ENCODE measurements at places on chromosomes 12 and 14.

DNA sequence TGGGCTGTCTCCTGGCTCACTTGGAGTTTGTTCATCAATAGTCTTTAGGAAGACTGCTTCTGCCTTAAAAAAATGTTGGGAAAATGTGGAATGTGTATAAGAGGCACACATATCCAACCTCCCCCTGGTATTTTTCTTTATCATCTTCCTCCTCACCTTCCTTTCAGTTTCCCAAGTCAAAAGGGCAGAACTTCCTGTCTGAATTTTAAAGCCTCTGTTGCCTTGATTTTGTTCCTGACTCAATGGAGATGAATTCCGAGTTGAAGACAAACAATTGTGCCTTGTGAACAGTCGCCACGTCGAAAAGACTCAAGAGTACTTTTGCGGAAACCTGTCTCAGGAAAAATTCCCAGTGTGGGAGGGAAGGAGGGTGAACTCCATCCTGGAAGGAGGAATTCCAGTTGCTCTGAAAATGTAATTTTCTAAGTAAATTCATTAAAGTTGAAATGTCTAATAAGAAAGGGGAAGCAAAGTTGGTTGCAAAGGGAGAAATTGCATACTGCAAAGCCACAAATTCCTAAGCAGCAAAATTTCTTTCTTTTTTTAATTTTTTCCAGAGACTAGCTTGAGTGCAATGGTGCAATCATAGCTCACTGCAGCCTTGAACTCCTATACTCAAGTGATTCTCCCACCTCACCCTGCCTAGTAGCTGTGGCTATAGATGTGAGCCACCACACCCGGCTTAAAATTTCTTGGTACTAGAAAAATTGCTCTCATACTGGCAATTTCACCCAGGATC is 50.2 kb upstream of the ELK3 start:
- DNase-seq, result no peak

DNA sequence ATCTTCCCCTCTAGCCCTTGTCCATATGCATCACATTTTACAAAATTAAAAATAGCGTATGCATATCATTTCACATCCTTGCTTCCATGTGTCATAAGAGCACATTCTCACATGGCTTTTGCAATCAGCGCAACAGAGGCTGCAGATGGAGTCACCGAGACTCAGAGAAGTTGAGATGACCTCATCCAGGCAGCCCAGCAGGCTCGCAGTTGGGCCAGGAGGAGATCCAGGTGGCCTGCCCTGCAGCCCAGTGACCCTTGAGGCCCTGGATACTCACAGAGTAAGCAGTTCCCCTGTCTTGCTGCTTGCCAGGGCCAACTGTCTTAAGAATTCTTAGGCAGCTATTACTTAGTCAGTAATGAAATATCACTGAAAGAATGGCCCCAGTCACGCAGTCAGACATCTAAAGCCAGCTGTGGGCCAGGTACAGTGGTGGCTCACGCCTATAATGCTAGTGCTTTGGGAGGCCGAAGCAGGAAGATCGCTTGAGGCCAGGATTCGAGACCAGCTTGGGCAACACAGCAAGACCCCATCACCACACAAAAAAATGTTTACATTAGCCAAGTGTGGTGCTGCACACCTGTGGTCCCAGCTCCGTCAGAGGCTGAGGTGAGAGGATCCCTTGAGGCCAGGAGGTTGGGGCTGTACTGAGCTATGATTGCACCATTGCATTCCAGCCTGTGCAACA is 9.1 kb downstream of the CAMKK2 start:
- no peak for DNase-seq

DNA sequence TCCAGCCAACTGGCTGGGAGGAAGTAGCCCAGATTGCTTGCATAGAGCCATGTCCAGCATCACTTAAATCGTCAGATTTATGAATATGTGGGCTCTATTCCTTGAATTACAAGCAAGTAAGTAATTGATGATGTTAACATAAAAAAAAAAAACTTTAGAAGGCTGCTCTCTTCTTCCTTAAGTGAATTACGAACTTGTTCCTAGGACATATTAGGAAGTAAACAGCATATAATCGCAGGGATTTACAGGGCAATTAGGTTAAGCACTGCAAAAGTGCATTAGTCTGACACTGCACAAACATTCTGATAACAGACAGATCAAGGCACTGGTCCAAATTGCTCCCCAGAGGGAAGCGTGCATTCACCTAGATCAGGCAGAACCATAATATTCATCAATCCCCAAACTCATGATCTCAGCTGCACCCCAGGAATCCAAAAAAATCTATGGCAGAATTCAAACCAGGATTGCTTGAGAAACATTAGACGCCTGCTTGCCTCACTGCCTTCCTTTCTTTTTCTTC is 293.2 kb downstream of the TMEM132D start:
- no peak for DNase-seq

DNA sequence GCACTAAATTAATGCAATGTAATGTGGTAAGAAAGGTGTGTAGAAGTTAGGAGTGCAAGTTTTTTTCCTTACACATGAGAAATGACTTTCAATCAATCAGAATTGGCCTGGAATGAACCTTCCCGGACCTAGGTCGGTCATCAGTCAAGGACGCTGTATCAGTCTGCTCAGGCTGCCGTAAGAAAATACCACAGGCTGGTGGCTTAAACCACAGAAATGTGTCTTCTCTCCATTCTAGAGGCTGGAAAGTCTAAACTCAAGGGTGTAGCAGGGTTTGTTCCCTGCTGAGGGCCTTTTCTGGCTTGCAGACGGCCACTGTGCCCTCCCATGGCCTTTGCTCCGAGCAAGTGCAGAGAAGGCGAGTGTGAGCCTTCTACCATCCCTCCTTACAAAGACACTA is 86.6 kb upstream of the DYNC1H1 start:
- DNase-seq, result no peak

GRCh38 chr12:57415088-57415487 is 15.8 kb downstream of the R3HDM2 start:
- no peak for DNase-seq

- no peak for DNase-seq
Measured at GRCh38 chr12:113935459-113935858, 30.7 kb downstream of the RBM19 start.

DNA sequence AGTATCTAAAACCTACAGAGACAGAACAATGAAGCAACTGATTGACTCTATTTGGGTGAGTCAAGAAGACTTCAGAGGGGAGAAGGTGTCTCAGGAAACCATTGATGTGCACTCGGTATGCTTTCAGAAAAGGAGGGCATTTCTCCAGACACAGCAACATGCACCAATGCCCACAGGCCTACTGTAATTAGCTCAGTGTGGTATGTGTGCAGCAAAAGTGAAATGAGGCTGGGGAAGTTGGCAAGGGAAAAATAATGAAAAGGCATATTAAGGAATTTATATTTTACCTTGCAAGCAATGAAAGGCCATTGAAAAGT is 158.4 kb upstream of the GRIP1 start:
- no peak for DNase-seq

- no peak for DNase-seq
Measured at GRCh38 chr14:68546839-68547238, 246.0 kb downstream of the ZFP36L1 start.

GRCh38 chr12:102956738-102957327 is 641 bp upstream of the ASCL1 start:
- no peak for DNase-seq

GRCh38 chr14:101884089-101884933 is 80.1 kb upstream of the DYNC1H1 start:
- no peak for DNase-seq

DNA sequence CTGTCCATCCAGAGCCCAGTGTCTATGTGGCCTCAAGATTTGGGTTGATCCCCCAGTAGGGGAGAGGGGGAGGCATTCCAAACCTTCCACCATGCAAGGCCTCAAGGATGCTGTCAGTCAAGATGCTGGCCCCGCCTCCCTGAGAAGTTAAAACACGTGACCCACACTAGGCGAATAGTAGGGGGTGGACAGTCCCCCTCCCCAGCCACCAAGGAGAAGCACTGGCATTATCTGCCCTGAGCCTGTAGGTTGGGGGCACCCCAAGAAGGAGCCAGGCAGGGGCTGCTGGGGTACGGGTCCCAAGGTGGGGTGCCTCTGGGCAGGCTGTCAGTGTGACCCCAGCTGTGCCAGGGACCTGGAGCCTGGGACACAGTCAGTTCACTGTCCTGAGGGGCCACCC is 2.3 kb downstream of the SLC25A29 start:
- DNase-seq, result no peak

- no peak for DNase-seq
Measured at GRCh38 chr12:131254374-131254773, 300.7 kb downstream of the ADGRD1 start.

- DNase-seq, result no peak
Measured at GRCh38 chr12:58750484-58750883, 169.8 kb downstream of the LRIG3 start.

GRCh38 chr12:53052419-53053217 is 2.8 kb downstream of the TNS2 start:
- no peak for DNase-seq

- no peak for DNase-seq
Measured at GRCh38 chr14:95402176-95402575, 82.5 kb upstream of the CLMN start.

- no peak for DNase-seq
Measured at GRCh38 chr12:92424338-92424737, 278.5 kb upstream of the PLEKHG7 start.

DNA sequence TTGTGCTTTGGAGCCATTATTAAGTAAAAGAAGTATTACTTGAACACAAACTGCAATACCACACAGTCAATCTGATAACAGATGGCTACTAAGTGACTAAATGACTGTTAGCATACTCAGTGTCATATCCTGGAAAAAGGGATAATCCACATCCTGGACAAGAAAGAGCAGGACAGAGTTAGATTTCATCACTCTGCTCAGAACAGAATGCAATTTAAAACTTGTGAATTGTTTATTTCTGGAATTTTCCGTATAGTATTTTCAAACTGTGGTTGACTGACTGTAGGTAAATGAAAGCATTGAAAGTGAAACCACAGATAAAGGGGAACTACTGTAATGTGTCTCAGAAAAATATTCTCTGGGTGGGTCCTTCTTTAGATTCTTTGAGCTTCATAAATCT is 458.8 kb downstream of the TMEM117 start:
- no peak for DNase-seq

- DNase-seq, result no peak
Measured at GRCh38 chr14:77455966-77456640, 1.3 kb downstream of the VIPAS39 start.

DNA sequence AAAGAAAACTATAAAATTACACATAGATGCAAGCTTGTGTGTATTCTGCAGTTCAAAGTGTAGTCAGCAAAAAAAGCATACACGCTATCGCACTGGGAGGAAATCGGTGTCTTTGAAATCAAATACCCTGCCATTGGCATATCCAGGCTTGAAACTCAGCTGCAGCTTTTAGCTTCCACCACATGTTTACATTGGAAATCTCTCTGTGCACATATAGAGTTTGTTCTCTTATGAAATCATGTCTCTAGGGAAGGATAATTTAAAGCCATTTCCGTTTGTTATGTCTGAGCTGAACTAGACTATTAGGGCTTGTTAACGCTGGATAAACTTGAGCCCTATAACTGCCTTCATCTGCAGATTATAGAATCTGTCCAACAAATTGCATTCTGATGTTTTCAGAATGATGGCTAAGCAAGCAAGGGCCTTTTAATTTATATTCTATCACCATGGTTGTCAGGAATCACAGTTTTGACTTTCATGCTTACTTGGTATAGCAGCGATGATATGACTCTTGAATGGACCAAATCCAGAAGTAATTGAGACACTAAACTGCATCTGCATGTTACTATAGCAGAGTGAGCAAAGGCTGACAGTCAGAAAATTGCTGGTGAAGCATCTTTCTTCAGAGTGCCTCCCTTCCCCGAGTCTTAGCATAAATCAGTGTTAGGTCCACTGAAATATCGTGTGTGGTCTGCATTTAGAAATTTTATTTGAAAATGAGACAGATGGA is 442.8 kb downstream of the ZFP36L1 start:
- no peak for DNase-seq

DNA sequence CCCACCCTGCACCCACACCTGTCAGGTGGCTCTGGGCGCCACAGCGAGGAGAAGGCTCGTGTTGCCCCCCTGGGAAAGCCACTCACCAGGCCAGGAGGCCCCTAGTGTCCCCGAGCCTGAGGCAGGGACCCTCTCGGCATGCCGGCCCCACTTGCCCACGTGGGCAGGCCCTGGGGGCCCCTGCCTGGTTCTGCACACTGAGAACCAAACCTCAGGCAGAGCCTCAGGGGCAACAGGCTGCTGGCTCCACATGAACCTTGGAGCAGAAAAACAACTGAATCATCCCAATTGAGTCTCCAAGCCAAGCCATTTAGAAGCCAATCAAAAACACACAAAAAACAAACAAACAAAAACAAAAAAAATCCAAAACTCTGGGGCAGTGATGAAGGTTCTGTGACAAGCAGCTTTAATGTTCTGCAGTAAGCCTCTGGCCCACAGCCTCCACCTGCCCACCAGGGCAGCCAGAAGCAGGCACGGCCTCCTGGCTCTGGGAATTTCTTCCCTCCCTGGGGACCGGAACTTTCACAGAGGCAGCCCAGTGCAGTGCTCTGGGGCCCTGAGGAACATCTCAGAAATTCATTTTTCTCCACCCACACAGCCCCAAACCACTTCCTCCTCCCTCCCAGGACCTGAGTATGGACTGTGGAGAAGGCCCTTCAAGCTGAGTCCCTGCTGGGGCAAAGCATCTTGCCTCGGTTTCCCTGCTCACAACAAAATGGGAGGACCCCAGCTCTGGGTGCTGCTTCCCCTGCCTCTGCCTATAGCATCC is 90.2 kb downstream of the CHGA start:
- DNase-seq, result no peak

- DNase-seq, result no peak
Measured at GRCh38 chr14:59107819-59108218, 80.6 kb upstream of the DAAM1 start.

- DNase-seq, result no peak
Measured at GRCh38 chr14:96662116-96662970, 134.8 kb upstream of the VRK1 start.

- no peak for DNase-seq
Measured at GRCh38 chr14:90560991-90561390, 164.2 kb downstream of the CALM1 start.

DNA sequence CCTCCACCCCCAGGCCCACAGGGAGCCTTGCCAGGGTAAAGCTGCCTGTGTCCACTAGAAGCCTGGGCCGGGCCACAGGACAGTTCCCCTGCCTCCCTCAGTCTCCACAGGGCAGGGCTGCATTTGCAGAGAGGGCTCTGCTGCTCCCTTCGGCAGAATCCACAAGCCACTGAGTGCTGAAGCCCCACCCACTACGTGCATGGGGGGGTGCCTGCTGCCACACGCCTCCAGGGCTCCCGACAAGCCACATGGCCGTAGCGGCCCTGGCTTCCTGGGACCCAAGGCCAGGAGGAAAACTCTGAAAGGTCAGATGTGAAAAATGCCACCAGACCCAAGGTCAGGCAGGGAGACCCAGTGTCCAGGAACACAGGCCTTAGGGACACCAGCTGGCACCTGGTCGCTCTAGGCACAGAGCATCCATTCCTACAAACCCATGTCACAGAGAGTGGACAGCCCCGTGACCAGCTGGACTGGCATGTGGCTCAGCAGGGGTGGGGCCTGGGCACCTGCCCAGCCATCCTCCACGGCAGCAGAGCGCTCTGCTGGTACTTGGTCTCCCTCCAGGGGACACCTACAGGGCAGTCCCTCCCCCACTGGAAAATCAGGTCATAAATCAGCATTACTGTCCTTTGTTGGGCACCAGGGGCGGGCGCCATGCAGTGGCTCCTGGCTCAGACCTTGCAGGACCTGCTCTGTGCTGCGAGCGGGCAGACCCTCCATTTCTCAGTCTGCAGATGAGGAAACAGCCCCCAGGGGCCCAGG is 42.9 kb downstream of the CCDC85C start:
- no peak for DNase-seq

Measured in memory B cell (primary cell).